ENCODE measurements at places on chromosomes 2 and 18.

GRCh38 chr2:216477283-216478035 is 21.2 kb upstream of the RPL37A start:
- no peak for DNase-seq

DNA sequence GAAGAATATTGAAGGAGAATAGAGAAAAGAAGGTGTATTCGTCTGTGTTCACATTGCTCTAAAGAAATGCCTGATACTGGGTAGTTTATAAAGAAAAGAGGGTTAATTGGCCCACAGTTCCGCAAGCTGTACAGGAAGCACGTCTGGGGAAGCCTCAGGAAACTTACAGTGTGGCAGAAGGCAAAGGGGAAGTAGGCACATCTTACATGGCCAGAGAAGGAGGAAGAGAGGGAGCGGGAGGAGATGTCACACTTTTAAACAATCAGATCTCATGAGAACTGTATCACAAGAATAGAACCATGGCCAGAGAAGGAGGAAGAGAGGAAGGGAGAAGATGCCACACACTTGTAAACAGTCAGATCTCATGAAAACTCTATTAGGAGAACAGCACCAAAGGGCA is 159.6 kb upstream of the TPO start:
- DNase-seq = no peak

DNA sequence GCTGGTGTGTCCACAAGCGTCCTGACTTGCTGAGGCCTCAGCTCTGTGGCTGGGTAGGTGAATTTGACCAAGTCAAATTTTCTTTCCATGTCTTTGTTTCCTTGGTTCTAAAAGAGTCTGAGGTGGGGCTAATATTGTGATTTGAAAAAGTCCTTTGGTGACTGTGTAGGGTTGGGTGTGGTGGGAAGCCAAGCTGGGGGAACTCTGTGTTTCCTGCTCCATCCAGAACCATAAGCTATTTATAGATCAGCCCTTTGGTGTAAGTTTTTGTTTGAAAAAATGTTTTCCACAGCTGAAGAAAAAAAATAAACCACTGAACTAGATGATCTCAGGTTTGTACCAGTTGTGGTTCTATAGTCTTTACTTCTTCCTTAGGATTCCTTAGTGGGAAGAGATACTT is 462.7 kb downstream of the TGIF1 start:
- no peak for DNase-seq

GRCh38 chr2:205878999-205879762 is 196.9 kb downstream of the NRP2 start:
- peak; percentile 85 for DNase-seq

DNA sequence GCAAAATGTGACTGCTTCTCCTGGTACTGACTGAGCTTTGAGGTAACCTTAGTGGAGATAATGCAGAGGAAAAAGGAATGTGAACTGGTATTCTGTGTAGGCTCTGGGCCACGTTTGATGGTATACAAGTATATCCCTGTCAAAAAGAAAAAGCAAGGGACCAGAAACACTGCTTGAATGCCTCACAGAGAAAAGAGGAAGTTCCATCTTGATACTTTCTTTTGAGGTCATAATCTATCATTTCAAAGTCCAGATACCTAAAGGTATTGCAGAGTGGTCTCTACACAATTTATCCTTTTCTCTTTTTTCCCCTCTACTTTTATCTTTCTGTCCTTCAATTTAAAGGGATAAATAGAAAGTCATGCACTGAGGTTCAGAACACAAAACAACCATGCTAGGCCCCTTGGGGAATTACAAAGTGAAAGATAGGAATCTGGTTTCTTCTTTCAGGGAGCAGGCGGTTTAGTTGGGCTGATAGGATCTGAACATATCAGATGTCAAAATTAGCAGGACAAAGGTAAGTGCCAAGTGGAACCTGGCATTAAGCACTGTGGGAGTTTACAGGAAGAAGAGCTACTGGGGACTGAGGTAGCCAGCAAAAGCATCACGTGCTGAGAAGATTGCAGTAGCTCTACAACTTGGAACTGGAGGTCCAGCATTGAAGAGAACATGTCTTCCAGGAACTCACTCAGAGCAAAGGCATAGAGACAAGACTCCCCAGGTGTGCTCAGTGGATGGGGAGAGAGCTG is 121.2 kb downstream of the LYPD6 start:
- no peak for DNase-seq

GRCh38 chr2:240326246-240326645 is 109.2 kb upstream of the GPC1 start:
- DNase-seq = no peak

- DNase-seq = no peak
Observed at GRCh38 chr2:172282944-172283343, 144.4 kb upstream of the ITGA6 start.

DNA sequence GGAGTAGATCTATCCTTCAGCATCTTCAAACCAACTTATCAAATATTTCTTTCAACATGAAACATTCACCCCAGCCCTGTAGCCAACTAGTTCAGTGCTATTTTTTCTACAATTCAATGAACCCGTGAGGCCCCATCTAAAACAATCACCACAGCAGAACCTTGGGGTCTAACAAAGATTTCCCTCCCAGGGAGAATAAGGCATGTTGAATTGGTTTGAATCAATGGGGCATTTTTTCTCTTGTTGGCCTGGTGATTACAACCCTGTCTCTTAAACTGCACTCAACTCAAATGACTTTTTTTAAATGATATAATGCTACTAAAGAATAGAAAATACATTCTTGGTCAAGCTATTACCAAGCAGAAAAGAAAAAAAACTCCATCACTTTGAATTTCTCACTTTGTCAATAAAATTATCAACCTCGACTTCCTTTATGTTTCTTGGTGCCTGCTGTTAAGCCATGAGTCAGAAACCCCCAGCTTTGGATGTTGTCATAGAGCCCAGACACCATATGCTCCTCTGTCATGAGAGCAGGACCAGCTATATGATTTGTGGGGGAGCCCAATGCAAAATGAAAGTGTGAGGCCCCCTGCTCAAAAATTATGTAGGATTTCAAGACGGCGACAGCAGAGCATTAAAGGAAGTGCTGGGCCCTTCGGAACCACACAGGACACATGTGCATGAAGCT is 282.4 kb downstream of the MEIS1 start:
- DNase-seq = no peak

DNA sequence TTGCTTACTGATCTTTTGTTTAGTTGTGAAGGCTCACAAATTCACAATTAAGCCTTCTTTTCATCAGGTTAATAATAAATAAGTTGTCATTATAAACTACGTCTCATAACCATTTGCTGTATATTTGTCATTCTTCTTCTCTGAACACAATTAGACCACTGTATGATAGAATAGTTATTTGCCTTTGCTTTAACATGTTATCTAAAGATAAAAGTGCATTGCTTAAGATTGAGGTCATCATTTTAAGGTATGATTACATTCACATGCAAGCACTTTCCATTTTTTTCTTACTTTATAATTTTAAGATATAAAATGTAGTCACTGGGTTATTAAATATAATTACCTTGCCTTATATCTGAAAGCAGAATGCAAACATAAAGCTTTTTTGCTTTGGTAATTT is 80.1 kb upstream of the GLS start:
- no peak for DNase-seq

DNA sequence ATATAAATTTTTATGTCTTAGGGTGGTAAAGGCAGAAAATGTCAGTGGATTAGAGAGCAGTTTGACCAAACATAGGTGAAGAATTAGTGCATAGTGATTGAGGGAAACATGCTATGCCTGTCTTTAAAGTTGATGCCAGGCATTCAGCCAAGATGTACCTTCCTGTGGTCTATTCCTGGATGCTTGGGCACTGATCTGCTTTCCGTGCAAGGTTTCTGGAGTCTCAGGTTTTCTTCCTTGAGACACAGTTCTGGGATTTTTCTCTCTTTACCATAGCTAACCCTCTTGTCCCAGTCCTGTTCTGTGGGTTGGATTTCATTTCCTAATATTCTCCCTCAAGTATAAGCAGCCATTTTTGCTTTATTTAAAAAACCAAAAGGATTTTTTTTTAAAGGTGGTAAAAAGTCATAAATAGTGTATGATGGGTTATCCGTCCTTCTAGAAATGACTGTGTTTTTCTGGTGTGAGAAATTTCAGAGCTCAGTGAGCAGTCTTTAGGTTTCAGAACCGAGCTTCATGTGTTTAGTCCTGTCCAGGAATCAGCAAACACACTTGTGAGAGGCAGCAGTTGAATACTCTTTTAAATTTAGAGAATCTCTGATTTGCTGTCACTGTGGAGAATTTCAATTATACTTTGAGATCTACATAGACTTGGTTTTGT is 43.0 kb upstream of the CYBRD1 start:
- DNase-seq = no peak

GRCh38 chr2:10086950-10087349 is 6.7 kb upstream of the CYS1 start:
- no peak for DNase-seq

GRCh38 chr18:5899835-5900234 is 4.5 kb upstream of the TMEM200C start:
- no peak for DNase-seq

- no peak for DNase-seq
Observed at GRCh38 chr18:56907771-56908170, 239.1 kb upstream of the BOD1L2 start.

DNA sequence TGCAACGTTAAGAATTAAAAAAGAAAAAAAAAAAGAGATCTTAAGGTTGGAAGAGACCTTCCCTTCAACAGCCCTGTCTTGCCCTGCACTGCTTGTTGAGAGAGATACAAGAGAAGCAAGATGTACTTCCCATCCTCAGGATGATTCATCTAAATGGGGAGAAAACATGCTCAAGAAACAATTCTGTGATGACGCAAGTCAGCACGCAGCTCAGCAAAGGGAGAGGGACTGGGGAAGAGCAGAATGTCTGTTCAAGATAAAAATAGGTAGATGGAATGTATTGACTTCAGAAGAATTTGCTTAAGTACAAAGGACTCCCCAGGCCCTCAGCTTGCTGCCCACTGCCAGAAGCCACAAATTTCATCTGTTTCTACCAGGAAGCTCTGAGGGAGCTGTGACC is 198.2 kb upstream of the SPRED2 start:
- no peak for DNase-seq

DNA sequence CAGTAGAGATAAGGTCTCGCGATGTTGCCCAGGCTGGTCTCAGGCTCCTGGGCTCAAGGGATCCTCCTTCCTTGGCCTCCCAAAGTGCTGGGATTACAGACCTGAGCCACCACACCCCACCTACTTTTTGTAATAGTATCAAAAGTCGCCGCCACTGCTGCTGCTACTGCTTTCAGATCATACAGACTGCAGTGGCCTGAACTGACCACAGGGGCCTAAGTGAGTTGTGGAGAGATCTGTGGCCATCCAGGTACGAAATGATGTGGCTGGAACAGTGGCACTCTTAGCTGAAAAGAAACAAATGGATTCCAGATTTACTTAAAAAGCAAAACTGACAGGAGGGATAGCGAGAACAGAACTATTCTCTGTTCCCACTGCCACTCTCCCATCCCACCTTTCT is 32.9 kb upstream of the POMC start:
- no peak for DNase-seq

- DNase-seq = no peak
Observed at GRCh38 chr2:231395188-231396057, at the start of gene B3GNT7. B3GNT7 (plus strand) TSS chr2:231395710; CDS start chr2:231395804, 94 bp downstream.

DNA sequence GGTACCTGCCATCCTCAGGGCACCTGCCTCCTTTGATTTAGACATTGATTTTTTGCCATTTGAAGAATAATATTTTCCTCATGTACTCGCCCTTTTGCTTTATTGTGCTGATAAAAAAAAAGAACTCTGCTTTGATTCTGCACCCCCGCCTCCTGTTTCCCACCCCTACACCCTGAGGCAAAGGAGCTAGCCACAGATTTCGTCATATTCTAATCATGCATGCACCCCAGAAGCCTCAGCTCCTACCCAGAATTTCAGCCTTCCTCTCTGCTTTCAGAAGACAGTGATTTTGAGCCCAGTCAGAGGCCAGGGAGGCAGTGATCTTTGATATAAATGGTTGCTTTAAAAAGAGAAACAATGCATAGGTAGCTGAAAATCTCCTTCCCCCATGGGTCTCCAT is 329.0 kb downstream of the PTPRM start:
- no peak for DNase-seq

GRCh38 chr18:26506012-26506411 is 42.3 kb downstream of the KCTD1 start:
- no peak for DNase-seq

DNA sequence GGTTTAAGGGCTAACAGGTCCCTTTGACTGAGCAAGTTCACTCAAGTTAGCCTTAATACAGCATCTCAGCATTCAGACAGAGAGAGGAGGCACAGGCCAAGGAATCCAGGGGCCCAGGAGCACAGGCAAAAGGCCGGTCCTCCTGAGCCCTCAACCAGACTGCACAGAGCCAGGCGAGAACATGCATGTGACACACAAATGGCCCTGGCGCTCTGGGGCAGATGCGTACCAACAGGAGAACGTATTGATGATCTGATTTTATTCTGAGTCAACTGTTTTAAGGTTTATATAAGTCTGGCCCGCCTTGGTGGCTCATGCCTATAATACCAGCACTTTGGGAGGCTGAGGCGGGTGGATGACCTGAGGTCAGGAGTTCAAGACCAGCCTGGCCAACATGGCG is 34.9 kb downstream of the KCNIP3 start:
- no peak for DNase-seq
